GM04504 (cell line): ENCODE measurements at places on chromosomes 3 and 15.

GRCh38 chr15:80852676-80853075 is 73.5 kb downstream of the CEMIP start:
- no peak for DNase-seq

GRCh38 chr3:50972029-50972428 is 297.3 kb downstream of the DOCK3 start:
- DNase-seq: no peak

DNA sequence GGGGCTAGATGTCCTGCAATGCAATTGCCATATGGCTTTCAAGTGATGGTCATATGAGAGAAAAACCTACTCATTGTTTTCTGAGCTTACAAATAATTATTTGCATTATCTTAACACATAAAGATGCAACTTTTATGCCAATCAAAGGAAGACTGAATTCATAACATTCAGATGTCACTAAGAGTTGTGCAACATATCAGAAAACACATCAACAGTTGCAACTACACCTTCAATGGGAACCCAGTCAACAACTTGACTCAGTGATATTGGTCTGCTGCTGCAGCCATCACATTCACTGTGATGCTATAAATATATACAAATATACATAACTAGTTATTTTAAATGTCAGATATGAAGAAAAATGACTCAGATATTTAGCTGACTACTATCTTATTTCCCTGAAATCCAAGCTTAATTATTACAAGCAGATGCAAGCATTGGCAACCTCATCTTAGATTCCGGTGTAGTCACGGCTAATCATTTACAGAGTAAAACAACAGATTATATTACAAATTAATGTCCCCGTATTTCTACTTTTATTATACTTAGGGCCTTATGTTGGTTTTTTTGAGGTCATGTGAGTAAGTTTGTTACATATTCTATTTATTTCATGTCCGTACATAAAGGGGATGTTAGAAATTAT is 23.7 kb downstream of the CNTN3 start:
- DNase-seq: no peak

DNA sequence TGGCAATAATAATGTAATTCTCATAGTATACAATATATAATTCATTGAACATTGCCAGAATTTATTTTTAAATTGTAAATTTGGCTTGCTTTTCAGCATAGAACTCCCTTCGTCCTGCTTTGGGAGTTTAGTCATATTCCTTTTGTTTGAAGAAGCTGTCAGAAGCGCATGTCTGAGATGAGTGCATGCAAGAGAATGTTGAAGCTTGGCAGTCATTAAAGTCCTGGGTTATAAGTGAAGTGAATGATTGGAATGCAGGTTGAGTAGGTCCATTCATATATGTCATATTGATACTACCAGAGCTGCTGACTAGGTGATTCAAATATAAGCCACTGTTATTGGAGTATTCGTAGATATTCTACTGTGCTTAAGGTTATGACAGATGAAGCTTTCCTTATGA is 243.6 kb upstream of the MDFIC2 start:
- no peak for DNase-seq

- no peak for DNase-seq
Measured at GRCh38 chr3:152518346-152518745, 249.6 kb downstream of the MBNL1 start.

- DNase-seq: no peak
Measured at GRCh38 chr3:186922790-186923189, 7.5 kb upstream of the ST6GAL1 start.
